ENCODE measurements at places on chromosomes 2 and 18.

- no peak for DNase-seq
Observed at GRCh38 chr2:231469583-231469950, 5.3 kb upstream of the NCL start.

- no peak for DNase-seq
Observed at GRCh38 chr2:240208096-240208495, 67.6 kb upstream of the OTOS start.

GRCh38 chr2:75100011-75100800, 99.1 kb downstream of the TACR1 start:
- peak; percentile 87 for DNase-seq

GRCh38 chr2:212136216-212136795, 402.3 kb downstream of the ERBB4 start:
- no peak for DNase-seq

- no peak for DNase-seq
Observed at GRCh38 chr2:186381573-186381972, 104.5 kb upstream of the ZC3H15 start.

GRCh38 chr2:237623428-237624403, 3.7 kb upstream of the LRRFIP1 start:
- peak; percentile 60 for DNase-seq

DNA sequence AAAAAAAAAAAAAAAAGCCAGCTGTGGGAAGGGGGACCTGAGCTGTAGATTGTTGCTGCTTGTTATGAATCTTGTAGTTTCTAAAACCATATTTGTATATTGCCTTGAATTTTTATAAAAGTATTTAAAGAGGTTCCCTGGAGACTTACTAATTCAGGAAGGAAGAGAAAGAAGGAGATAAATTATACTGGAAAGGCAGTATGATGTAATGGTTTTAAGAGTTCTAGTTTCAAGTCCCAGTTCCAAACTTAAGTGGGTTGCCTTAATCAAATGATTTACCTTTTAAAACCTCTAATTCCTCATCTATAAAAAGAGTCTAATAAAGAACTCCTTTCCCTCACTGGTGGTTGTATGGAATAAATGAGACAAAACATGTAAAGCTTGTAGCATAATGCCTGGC, 62.2 kb downstream of the PTRHD1 start:
- no peak for DNase-seq

- no peak for DNase-seq
Observed at GRCh38 chr18:22322243-22322691, 95.4 kb downstream of the CTAGE1 start.

GRCh38 chr18:10241579-10241978, 212.9 kb upstream of the APCDD1 start:
- no peak for DNase-seq

DNA sequence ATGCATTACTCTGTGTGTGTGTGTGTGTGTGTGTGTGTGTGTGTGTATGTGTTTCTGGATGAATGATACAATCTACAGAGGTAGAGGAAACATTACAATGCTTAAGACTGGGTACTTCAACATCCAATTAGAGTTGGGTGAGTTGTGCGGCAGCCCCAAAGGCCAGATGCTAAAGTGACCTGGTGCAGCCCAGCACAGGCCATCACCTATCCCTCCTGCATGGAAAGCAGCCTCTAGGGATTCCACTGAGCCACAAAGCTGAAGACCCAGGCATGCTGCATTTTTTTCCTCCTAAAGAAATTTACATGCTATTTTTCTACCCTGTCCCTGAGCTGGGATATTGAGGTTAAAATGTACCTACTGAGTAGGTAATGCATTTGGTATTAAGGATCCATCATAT, 79.1 kb upstream of the ETAA1 start:
- no peak for DNase-seq

GRCh38 chr2:108575132-108575966, 41.1 kb downstream of the LIMS1 start:
- peak; percentile 85 for DNase-seq

DNA sequence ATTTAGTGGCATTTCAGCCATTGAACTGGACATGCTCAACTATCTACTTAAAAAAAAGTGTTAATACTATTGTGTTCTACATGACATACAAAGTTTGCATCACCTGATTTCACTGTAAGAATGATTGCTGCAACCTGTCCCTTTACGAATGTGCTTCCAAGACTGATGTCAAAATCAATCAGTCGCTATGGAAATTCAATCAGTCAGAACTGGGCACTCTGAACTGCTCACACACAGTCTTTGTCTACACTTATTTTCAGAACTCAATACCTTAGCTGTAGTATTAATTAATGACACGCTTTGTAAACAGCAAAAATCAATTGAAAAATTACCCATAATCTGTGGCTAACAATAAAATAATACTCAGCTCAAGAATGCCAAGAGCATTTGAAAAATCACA, 70.3 kb upstream of the KLHL29 start:
- DNase-seq = no peak

GRCh38 chr2:10174173-10174572, 51.6 kb downstream of the RRM2 start:
- no peak for DNase-seq

- DNase-seq = no peak
Observed at GRCh38 chr2:147442816-147443215, 402.0 kb upstream of the ACVR2A start.

- DNase-seq = peak; percentile 58
Observed at GRCh38 chr2:187581125-187581896, 27.1 kb upstream of the TFPI start.

- peak; percentile 4 for DNase-seq
Observed at GRCh38 chr2:114442510-114442909, at the start of gene DPP10. Gene DPP10 (plus strand): TSS chr2:114442641.

Measured in GM23248 (cell line).